ENCODE measurements at places on chromosomes 13 and 19.

GRCh38 chr13:42905579-42905978, 86.5 kb downstream of the EPSTI1 start:
- no peak for DNase-seq

DNA sequence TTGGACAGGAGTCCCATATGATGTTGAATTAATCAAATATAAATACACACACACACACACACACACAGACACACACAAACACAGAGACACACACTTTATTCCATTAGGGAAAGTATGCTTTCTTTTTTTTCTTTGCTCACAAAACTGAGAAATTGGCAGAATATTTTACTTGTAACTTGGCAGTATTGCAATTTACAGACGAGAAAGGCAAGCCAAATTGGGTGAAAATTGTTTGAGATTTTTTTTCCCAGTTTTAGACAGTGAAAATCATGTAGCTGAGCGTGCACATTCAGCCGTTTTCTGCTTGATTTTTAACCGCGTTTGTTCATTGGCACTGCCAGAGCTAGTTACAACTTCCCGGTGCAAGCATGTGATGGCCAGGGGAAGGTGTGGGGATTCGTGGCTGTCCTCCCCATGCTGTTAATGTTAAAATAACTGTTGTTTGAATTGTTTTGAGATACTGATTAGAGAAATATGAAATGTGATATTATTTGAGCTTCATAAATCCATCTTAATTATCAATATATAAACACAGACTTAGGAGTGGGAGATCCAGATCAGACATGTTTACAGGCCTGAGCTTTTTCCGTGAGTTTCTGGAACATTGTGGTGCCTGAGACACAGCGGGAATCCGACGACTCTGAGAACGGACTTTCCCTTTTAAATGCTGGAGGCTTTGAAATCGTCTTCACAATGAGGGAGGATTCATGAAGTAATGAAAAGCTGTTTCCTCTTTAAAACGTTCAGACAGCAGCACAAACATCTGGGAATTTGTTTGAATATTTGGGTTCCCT, 125.5 kb downstream of the KCNRG start:
- no peak for DNase-seq

GRCh38 chr19:31749231-31749630, 400.0 kb upstream of the TSHZ3 start:
- DNase-seq = no peak

- DNase-seq = no peak
These were observed 25.6 kb downstream of the EPS15L1 start for GRCh38 chr19:16446108-16446723.

- DNase-seq = no peak
These were observed 14.8 kb downstream of the TBC1D4 start for GRCh38 chr13:75467040-75467728.

Data from T follicular helper cell (primary cell).